ENCODE measurements at places on chromosomes 13 and 19.

DNA sequence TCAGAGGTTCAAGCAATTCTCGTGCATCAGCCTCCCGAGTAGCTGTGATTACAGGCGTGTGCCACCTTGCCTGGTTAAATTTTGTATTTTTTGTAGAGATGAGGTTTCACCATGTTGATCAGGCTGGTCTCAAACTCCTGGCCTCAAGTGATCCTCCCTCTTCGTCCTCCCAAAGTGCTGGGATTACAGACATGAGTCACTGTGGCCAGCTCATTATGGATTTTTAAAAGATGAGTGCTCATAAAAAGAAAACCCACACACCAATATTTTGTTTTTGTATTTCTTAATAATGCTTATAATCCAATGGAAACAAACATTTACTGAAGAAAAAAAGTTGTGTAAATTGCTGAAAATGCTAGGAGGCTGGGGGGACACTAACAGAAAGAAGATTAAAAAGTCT, 5.0 kb upstream of the MICU2 start:
- DNase-seq: no peak

GRCh38 chr13:48542581-48543341, 9.9 kb upstream of the RCBTB2 start:
- DNase-seq: no peak

GRCh38 chr13:33218020-33218419, 67.5 kb downstream of the STARD13 start:
- DNase-seq: no peak

- DNase-seq: no peak
Measured at GRCh38 chr13:40193286-40194223, 472.9 kb downstream of the FOXO1 start.

- DNase-seq: no peak
Measured at GRCh38 chr13:20461860-20462532, 63.7 kb downstream of the CRYL1 start.

GRCh38 chr19:50333737-50334617, 4.8 kb upstream of the KCNC3 start:
- DNase-seq: peak; percentile 74

- no peak for DNase-seq
Measured at GRCh38 chr13:92463134-92463533, 763.5 kb upstream of the GPC6 start.

- no peak for DNase-seq
Measured at GRCh38 chr19:1220976-1221903, 15.7 kb downstream of the STK11 start.

GRCh38 chr13:108155185-108156106, 59.9 kb downstream of the LIG4 start:
- DNase-seq: peak; percentile 39

- no peak for DNase-seq
Measured at GRCh38 chr13:27403727-27404385, 20.6 kb upstream of the GTF3A start.

- no peak for DNase-seq
Measured at GRCh38 chr19:30851646-30852045, 479.5 kb downstream of the ZNF536 start.

- DNase-seq: no peak
Measured at GRCh38 chr13:113354831-113355610, 8.9 kb downstream of the GRTP1 start.

- DNase-seq: no peak
Measured at GRCh38 chr13:25607096-25607495, 235.3 kb downstream of the ATP8A2 start.

- no peak for DNase-seq
Measured at GRCh38 chr13:49021953-49022352, 46.2 kb downstream of the FNDC3A start.

GRCh38 chr13:67966065-67966464, 735.9 kb upstream of the PCDH9 start:
- no peak for DNase-seq

DNA sequence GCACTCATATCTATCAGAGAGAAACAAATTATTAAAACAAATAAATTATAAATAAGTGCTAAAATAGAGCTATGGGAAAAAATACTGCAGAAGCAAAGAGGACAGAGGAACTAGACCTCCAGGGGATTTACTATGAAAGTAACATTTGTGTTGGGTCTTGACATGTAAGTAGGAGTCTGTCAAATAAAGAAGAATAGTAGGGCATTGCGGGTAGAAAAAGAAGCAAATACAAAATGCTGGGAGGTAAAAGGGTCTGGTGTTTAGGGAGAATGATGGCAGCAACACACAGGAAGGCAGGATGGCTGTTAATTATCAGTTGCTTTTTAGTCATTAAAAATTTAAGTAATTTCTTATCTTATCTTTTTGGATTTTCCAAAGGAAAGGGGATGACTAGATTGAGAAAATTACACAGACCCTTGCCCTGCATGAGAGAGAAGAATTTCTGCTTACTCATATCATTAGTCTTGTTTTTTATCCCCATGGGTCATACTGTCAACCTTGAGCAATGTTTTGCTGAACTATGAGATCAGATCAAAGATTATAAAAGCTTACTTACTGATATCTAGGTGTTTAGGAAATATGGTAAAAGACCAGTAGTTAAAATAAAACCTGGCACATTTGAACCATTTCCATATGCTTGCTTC, 472.7 kb downstream of the DIAPH3 start:
- DNase-seq: no peak

DNA sequence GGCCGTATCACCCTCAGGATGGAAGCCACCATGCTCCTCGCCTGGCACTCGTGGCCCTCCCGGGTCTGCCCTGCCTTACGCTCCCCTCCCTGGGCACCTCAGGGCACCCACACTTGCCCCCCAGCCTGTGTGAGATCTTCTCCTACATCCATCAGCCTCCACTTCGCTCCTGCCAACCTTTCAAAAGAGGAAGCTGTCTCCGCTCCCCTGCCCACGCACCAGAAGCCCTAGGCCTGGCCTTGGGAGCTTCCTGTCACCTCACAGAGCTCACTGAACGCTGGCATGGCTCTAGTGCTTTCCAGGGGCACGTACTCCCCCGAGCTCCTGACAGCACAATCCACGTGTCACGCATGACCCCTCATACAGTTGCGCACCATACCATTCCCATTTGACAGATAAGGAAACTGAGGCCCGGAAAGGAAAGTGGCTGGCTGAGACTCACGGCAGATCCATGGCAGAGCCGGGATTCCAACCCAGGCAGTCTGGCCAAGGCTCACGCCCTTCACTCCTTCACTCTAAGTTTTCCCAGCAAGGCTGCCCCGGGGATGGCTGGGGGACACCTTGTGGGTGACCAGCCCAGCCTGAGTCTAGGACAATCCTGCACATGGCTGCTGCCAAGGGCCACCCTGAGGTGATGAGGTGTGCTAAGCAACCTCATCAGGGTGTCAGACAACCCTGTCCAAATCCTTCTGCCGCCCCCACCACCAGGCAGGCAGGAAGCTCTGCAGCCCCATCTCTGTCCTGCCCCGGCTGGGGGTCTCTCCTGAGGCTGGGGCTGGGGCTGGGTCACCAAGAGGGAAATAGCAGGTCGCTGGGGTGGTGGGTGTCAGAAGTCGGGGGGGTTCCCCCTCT, 19.3 kb downstream of the PPP1R12C start:
- no peak for DNase-seq

GRCh38 chr19:2546128-2547032, 70.5 kb downstream of the GADD45B start:
- DNase-seq: no peak

DNA sequence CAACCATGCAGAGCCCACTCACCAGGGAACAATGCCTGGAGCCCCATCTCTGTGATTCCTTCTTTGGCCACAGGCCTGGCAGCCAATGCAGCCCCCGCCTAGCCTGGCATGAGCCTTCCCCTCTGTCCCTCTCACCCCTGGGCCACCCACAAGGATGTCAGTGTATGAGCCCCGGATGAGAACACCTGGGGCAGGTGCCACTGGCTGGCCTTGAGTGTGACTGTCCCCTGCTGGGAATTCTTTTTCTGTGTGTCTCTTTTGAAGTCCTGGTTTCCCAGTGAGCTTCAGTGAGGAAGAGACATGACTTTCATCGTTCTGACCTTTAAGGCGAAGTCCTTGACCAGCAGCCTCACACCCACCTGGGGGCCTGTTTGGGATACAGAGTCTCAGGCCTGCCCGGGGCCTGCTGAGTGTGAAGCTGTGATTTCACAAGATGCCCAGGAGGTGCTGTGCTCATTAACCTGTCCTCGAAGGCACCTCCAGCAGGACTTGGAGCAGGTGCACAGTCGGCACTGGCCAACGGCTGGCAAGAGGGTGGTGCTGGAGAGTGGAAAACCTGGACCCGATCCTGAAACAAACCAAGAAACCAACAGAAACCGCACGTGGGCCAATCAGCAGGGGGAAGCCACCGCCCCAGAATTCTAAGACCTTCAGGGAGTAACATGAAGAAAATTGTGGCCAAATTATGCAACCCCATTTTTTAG, 27.4 kb upstream of the SPACA7 start:
- DNase-seq: no peak

DNA sequence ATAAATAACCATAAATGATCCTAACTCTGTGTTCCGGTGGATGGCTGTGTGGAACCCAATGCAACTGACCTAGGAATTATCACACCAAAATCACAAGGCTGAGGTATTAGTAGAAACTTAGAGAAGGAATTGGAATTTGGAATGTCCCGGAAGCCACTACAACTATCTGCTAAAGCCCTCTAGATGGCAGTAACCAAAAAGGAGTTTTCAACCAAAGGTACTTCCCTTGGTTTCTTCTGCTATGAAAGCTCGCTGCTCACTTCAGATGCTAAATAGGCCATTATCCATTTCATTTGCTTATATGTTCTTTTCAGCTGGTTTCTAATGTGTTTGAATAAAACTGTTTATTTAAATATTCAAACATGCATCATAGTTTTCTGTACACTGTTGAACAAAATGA, 1589.1 kb upstream of the SPRY2 start:
- DNase-seq: no peak

DNA sequence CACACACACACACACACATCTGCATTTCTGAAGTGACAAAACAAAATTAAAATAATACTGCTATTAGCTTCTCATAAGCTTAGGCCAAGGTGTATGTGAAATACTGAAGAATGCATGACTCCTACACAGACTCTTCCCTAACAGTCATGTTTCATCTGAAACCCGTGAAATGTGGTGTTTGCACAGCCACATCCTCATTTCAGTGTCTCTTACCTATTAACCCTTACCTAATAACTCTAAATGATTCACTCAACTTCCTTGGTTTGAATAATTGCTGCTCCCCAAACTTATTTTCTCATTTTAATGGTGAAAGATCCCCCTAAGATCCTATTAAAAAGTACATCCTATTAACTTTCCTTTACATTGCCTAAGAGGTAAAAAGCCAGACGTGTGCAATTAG, 117.6 kb downstream of the MIPEP start:
- DNase-seq: no peak

DNA sequence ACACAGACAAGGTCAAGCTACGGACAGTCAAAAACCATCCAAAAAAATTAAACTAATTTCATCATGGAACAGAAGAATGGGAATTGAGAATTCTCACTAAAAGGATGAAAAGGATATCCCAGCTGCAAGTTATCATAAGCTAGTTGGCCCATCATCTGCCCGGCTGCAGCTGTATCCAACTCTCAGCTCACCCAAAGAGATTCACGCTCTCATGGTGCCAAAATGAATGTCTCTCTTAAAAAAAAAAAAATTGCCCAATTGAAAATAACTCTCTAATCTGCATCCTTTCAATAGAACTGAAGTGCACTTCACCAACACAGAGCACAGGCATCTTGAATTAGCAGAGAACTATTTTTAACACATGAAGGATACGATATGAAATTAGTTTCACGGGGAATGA, 20.0 kb downstream of the ENOX1 start:
- DNase-seq: no peak

- no peak for DNase-seq
Measured at GRCh38 chr19:7506385-7507328, 9.2 kb upstream of the ZNF358 start.

DNA sequence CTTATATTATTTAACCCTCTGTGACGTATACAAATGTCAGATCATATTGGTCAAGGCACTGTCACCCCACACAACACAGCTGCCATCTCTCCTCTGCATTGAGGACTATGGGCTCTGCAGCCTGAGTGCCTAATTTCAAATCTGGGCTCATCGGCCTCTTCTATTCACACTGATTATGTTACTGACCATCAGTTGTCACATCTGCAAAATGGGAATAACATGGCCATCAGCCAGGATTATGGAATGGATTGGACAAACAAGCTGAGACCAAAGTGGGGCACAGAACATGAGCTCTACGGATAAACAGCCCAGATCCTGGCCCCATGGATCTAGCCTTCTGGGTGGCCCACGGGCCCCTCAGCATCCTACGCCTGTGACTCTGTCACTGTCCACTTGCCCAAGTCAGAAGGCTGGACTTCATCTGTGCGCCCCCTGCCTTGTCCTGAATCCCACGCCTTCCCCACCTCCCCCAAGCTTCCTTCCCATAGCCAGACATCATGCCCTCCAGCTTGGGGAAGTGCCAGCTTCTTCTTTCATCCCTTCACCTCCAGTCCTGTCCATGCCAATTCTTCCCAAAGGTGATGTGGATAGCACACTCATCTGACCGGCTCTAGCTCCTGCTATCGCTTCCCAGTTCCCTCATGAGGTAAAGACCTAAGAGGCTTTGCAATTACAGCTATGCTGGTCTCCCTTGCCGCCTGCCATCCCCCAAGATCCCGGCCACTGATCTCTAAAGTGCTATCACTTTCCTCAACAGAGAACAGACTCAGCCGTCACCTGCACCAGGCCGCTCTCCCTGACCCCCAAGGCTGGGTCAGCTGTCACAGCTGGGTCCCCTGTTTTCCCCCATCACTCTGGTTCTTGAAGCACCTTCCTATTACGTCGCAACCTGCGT, 872 bp downstream of the FARSA start:
- DNase-seq: no peak

DNA sequence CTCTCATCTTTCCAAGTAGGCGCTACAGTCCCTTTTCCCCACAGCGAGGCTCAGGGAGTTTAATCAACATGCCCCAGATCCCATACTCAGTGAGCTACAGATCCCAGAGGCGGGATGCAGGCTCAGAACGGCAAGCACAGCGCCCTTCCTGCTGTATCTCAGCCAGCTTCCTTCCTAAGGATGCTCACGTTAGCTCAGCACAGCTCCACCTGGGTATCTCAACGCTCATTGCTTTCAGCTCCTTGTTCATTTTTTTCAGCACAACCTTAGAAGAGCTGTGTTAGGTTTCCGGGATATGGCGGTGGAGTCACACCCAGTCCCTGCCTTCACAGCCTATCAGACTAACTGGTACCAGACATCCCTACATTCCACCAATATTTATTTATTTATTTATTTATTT, 3.1 kb upstream of the MEGF8 start:
- DNase-seq: no peak

All from stimulated activated CD4-positive, alpha-beta T cell treated with anti-CD3 and anti-CD28 coated beads, Interleukin-1b, Interleukin-23, amount 100 ng/mL, for 1 hour (primary cell).